ENCODE measurements at places on chromosomes 3 and 15.

DNA sequence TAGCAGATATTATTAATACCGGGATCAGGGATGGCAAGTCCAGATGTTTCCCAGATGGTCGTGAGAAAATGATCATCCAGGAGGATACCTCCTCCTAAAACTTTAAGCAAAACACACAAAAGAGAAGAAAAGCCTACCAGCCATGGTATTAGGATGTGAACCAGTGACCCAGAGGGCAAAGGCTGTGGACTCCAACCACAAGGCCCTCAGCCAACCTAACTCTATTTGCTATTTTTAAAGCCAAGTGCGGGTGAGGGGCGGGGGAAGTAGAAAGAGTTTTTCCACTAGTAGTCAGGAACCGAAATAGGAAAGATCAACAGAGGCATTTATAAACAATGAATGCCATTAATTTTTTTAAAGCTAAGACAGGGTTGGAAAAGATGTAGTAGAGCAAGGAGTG, 77.4 kb downstream of the STAC start:
- no peak for DNase-seq

DNA sequence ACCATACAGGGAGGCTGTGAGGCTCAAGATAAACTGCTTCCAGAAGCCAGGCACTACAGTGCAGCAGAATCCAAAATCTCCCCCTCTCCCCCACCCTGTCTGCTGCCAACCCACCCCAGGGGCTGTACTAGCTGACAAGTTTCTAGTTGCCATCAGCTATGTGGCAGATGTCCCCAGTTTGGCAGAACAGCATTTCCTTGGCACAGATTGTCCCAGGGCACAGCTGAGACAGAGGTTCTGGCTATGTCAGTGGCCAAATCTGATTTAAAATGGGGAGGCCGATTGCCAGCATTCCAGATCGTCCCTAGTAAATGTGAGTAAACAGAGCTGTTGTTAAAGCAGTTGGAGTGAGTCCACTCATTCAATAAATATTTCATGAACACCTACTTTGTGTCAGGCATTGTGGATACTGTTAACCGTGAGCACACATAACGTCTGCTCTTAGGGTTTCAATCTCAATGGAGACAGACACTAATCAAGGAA, 28.0 kb upstream of the CCDC174 start:
- DNase-seq = no peak

GRCh38 chr3:46649436-46649835, 37.1 kb downstream of the FAM240A start:
- DNase-seq = no peak

GRCh38 chr3:194472290-194472920, 14.4 kb downstream of the ATP13A3 start:
- DNase-seq = no peak

DNA sequence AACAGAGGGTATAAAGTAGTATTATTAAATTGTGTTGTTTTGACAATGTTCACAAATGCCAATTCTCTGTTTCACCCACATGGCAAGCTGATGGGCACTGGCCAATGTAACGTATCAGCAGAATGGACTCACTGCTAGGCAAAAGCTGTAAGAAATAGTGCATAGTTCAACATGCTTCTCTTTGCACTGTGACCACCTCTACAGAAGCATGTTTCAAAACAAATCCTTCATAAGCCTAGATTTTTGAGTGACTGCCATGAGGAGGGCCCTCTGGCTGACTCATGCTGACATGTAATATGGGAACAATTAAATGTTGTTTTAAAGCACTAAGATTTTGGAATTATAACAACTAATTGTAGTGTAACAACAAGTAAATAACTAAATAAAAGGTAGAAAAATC, 3.2 kb downstream of the GBE1 start:
- no peak for DNase-seq

DNA sequence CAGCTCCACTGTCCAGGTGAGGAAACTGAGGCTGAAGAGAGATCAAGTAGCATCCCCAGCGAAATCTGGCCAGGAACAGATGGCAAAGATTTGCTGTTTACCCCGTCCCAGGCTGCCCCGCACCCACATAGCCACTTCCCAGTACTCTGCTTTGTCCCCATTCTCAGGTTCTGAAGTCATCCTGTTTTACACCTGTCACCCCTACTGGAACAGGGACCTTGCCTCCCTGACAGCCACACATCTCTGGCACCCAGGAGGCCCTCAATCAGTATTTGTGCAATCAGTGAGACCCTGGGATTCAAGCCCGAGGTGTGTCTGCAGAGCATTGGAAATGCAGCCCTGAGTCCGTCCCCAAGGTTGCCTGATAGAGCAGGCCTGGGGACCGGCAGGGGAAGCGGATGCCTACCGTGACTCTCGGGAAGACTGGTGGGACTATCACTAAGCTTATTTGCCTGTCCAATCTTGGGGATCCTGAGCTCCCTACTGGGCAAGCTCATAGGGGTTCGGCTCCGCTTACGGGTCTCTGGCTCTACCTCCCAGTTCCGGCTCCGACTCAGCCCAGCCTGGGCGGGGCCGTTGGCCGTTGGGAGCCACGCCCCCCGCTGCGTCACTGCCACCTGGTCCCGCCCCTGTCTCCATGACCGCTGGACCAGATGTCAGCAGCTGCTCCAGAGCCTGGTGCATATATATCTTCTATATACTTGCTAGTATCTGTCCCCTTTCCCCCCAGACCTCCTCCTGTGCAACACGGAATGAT, 17.5 kb upstream of the FANCD2 start:
- DNase-seq = peak; percentile 88

DNA sequence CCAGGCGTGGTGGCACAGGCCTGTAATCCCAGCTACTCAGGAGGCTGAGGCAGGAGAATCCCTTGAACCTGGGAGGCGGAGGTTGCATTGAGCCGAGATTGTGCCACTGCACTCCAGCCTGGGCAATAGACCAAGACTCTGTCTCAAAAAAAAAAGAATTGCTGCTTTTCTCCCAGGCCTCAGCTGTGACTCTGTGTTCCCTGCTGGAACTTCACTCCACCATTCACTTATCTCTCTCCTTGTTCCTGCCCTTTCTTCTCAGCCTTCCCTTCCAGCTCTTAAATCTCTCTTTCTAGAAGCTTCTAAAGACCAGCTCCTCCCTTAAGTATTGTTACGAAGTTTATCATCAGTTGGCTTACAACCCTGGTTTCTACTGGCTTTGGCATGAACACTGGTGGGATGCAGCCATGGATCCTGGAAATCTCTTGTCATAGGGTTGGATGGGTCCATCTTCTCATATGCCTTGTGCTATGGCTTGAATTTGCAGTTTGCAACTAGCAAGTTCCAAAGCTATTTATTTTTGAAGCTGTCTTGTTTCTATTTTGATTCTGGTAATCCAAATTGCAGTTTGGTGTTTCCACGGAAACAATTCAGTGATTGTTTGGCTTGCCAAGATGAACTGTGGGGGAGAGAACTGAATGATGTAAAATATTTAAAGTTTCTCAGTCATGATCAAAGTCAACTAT, 10.5 kb downstream of the C3orf62 start:
- DNase-seq = no peak

GRCh38 chr3:27721717-27722564, at the start of gene EOMES:
Gene EOMES (minus strand): TSS chr3:27722323. CDS start chr3:27722294, 29 bp downstream.
- DNase-seq = no peak

DNA sequence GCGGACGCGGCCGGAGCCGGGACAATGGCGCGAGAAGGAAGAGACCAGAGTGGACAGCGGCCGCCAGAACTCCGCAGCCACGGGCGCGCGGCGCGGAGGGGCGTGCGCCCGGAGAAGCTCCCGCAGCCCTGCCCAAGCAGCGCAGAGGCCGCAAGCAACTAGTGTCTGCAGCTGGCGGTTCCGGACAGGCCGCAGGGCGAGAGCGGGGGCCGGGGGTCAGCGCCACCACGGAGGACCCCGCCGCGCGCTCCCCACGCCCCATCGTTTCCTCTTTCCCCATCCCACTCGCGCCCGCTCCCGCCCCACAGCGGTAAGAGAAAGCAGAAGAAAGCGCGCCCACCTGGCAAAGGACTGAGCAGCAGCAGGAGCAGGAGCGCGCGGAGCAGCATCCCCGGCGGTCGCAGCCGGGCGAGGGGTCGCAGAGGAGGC, 440 bp downstream of the PRTG start:
- peak; percentile 63 for DNase-seq

Measured in thyroid gland (tissue), 4 donors.